Stimulated activated CD4-positive, alpha-beta T cell treated with anti-CD3 and anti-CD28 coated beads, Interleukin-15, amount 100 ng/mL, for 1 hour (primary cell): ENCODE measurements at places on chromosomes 1 and 21.
A peak's percentile ranks its signal among the peaks of the same experiment; 100 is the strongest.

DNA sequence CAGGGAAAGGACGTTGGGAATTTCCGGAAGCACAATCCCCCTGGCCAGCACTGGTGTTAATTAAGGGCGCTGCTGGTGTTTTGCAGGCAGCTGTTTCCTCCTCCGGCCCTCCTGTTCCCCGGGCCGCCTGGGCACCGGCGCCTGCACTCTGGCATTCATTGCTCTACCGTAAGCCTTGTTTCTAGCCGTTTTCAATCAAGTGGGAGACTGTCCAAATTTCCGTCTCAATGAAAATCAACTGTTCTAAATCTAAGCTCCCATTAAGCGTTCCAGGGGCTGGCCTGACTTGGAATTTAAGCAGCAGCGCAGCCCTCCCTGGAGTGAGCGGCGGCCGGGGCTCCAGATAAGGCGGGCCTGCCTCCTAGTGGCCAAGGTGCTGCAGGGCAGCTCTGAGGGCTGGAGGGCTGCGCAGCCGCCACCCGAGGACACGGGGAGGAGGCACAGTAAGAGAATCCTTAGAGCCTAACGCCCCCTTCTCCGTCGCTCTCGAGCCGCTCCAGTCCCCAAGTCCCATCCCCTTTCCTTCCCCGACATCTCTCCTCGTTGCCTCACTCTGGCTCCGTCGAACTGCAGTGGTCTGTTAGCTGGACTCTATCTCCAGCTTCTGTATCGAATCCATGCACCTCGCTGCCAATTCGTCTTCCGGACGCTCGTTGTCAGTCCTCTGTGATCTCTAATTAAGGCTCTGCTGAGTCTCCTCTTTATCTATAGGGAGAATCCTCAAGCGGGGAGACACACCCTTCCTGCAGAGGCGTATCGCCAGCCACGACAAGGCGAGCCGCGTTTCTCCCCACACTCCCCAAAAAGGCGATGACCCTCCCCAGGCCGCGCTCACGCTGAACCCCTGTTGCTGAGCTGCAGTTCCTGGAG lies 57.8 kb upstream of the LRRC8D start:
- DNase-seq, result peak; percentile 84

DNA sequence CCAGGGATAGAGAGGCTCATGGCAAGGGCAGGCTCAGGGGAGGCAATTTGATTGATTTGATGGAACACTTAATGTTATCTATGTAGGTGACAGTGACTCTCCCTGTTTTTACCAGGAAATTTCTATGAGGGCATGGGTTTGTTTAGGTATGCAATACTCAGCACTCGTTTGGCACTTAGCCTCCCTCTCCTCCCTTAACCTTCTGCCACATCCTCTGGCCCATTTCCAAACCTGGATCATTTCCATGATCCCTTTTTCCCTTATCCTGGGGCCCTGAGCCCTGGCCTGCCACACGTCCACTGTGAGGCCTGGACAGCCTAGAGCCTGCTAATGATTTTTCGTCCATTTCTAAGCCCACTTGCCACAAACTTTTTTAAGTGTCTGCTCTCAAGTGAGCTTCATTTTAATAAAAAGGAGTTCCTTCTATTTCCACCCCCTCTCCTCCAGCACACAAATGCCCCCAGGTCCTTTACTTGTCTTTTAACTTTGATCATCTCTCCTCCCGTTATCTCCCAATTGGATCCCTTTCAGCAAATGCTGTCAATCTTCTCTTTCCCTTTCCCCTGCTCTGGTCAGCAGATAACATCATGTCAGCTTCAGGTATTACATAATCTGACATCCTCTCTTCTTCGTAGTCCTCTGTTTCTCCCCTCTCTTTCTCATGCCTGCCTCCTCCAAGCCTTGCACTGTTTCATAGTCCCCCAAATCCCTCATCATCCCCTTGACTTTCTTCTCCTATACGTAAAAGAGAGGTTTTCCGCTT lies 37.8 kb upstream of the GADD45A start:
- DNase-seq, result no peak

GRCh38 chr1:84896279-84896678 lies 3.3 kb upstream of the LPAR3 start:
- no peak for DNase-seq

GRCh38 chr1:85406887-85407533 lies 57.9 kb downstream of the DDAH1 start:
- no peak for DNase-seq

- no peak for DNase-seq
These were observed 3.3 kb upstream of the UTP11 start for GRCh38 chr1:38009088-38009840.

DNA sequence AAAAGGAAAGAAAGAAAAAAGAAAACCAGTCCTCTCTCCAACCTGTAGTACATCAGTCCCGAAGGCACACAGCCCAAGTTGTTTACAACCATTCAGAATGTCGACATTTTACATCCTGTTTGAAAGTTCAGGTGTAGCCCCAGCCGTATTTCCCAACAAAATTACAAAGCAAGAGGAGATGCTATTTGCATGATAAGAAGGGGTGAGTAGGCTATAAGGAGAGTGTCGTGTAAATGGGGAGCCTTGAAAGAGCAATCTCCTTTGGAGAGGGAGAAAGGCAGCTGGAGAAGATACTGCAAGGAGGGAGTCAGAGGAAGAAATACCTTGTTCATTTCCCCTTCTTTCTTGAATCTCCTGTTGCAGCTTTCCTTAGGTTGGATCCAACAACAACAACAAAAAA lies 35.5 kb upstream of the DENND1B start:
- no peak for DNase-seq

GRCh38 chr1:226603022-226603857 lies 54.7 kb downstream of the STUM start:
- no peak for DNase-seq

DNA sequence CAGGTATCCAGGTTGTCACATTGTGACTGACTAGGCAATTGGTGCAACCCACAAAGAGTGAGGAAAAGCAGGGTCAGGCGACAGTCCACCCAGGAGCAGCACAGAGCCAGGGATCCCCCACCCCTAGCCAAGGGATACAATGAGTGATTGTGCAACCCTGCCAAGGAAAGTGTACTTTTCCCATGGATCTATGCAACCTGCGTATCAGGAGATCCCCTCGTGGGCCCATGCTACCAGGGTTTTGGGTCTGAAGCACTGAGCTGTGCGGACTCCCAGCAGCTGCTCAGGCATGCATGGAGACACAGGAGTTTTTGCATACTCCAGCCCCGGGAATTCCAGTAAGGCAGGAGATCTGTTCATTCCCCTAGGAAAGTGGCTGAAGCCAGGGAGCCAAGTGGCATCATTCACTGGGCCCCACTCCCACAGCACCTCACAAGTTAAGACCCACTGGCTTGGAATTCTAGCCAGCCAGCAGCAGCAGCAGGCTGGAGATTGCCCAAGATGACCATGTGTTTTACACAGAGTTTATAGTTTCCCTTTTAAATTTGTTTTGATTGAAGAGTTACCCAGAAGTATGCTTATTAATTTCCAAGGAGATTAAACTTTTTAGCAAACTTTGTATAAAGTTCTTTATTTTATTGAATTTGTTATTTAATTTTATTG lies 136.0 kb downstream of the LTN1 start:
- DNase-seq, result no peak

GRCh38 chr1:79124756-79125155 lies 118.2 kb upstream of the ADGRL4 start:
- no peak for DNase-seq

DNA sequence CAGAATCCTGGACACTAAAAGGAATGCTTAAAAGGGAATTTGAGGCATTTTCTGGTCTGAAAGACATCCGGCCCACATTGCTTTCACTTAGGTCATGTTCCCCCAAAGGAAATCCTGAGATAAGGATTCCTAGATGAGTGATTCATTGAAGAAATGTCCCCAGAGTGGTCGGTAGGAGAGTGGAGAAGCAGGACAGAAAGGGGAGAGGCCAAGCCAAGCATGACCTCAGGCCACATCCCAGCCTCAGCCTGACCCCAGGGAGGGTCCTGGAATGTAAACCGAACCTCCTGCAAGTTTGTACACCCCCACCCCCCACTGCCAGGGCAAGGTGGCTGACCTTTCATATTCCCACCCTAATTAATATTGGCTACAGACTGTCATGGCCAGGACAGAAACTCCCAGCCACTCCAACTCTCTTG lies 16.6 kb downstream of the HIVEP3 start:
- DNase-seq, result no peak

DNA sequence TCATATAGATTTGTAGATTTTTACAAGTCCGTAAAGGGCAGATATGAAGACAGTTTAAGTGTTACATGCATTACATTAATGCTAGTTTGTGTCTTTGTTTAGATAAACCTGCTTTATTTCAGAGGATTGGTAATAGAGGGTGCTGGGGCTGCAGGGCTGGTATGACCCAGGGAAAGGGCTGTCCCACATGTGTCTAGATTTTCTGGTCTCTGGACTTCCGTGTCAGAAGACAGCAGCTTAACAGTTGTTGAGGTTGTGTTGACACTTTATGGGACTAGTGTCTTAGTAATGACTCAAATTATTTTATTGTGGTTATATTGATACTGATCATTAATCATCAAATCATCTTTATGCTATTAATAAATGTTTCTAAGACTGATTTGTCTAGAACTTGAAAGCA lies 10.1 kb downstream of the PRDM2 start:
- DNase-seq, result no peak

DNA sequence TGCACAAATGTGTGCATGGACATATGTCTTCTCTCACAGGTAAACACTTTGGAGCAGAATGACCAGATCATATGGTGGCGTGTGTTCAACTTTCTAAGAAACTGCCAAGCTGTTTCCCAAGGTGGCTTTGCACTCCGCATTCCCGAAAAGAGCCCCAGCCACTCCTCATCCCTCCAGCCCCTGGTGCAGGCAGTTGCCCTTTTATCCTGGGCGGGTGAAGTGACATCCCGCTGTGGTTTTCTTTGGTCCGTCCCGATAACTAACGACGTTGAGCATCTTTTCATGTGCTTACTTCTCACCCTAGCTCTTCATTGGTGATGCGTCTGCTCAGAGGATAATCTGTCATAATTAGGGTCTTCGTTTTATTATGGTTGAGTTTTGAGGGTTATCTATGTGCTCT lies 612.5 kb downstream of the MATN1 start:
- DNase-seq, result no peak

GRCh38 chr1:201346337-201346939 lies 31.0 kb downstream of the TNNT2 start:
- no peak for DNase-seq

GRCh38 chr1:17276568-17276967 lies 27.7 kb downstream of the PADI3 start:
- DNase-seq, result no peak

- no peak for DNase-seq
These were observed 3.2 kb upstream of the THEMIS2 start for GRCh38 chr1:27868932-27869718.

- DNase-seq, result no peak
These were observed 41.7 kb downstream of the ITPKB start for GRCh38 chr1:226697151-226697928.

- DNase-seq, result no peak
These were observed 176.5 kb downstream of the PBX1 start for GRCh38 chr1:164735315-164736052.

DNA sequence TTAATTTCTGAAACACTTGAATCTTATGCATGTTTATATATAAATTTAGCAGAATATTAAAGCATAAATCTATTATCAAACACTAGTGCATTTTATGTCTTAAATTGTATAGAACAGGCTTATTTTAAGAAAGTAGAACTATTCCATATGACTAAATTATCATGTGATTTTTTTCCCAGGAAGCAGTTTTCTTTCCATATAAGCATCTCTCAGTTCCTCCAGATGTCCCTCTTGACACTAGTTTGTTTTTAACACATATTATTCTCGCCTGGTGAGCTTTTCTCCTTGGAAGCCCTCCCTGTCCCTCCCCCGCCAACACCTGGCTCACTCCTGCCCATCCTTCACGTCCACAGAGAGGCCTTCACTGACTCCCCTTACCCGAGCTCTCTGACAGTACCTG lies 48.3 kb upstream of the BCAR3 start:
- no peak for DNase-seq

DNA sequence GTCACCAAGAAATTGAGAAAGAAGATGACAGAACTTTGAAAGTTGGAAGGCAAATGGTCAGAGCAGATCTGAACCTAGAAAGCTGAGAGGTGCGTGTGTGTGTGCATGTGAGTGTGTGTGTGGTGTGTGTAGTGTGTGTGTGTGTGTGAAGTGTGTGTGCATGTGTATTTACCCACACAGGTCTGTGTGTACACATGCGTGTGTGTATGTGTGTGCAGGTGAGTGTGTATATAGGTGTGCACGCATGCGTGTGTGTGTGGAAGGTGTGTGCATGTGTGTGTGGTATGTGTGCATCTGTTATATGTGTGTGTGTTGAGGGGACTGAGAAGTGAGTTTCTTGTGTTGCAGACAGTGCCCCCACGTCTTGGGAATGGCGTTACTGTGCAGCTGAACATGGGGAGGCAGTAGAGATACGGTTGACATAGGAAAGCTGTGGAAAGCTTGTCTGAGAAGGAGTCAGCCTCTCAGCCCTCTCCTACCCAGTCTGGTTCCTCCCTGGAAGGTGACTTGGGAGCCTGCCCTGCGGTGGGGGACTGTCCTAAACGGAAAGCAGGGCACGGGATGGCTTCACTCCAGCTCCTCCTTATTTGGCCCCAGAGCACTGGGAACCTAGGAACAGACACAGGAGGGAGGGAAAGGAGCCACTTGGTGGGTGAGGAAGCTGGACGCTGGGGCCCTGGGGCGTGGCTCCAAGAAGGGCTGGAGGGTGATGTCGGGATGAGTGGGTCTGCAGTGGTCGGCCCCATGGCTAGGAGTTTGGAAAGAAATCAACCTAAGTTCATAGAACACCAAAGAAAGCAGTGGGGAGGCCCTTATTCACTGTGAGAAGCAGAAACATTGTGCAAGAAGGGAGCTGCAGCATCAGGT lies 97.2 kb downstream of the PCBP3 start:
- DNase-seq, result no peak

DNA sequence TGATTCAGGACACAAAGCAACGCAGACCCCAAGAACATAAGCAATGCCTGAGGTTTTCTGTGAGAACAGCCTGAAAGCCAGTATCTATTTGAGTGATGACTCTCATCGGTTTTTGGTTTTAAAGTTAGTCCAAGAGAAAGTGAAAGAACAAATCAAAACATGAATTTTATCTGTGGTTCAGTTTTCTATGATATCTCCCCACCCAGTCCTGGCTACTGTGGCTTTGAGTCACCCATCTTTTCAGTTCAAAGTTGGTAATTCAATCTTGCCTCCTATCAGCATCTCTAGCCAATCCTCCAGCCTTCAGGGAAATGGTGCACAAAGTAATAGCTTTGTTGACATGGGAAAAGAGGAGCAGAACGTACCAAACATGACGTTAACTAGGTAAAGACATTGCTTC lies 40.5 kb upstream of the KRTAP19-8 start:
- DNase-seq, result no peak

DNA sequence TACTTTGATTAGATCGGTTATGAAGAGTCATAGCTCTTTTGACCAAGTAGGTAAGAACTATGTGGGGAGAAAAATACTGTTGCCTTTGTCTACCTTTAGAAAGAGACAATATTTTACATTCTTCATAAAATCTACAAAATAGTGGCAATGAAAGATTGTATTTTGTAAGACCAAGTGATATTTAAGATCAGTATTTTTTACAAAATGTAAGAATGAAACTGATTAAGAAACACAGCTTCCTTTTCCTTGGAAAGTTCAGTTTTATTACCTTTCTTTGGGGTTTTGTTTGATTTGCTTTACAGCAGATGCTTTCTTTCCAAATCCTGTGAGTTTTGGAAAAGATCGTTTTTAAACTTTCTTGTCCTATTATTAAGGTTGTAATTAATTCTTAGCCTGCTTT lies 69.8 kb downstream of the SLC35A3 start:
- no peak for DNase-seq
